ENCODE measurements at places on chromosomes 2 and 18.
A peak's percentile ranks its signal among the peaks of the same experiment; 100 is the strongest.

GRCh38 chr2:191638079-191638801 is 39.7 kb upstream of the NABP1 start:
- DNase-seq, result no peak

DNA sequence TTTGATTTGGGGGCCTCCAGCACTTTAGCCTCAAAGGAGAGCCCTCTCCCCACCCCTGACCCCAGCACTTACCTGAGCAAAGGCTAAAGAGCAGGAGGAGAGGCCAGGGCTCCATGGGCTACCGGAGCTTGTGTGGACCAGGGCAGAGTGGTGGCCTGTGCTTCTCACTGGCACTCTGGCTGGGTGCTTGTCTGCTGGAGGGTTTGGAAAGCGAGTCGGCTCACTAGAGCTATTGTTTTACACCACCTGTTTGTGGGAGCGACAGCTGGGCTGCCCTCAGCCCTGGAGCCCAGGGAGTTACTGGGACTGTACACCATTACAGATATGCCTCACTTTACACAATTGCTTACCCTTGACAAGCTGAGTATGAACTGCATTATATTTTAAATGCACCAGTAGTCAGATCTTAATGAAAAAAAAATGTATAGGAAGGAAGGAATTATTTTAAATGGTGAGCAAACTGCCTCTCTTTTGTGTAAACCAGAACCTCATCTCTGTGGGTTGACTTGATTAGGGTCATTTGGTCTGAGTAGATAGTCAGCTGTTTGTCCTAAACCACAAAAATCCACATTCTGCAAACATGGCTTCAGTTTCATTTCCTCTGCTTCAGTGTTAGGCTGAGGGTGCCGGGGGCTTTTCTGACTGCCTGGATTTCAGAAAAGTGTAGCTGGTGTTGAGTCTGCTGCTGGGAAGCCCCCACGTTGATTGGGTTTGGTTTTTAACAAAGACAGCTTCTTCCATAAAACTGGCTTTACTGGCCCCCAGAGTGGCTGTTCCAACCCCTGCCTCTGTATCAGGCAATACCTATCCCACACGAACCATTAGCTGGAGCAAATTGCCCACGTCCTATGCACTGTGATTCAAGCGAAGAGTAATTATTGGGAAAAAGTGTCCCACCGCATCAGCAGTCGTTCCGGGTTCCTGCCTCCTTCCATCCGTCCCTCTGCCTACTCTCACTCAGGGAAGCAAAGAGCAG is at the start of gene CHRNA1:
Gene CHRNA1 (minus strand): TSS at position 193 of the 976 bp plus-strand sequence. CDS start 78 bp downstream, at position 115.
- no peak for DNase-seq

DNA sequence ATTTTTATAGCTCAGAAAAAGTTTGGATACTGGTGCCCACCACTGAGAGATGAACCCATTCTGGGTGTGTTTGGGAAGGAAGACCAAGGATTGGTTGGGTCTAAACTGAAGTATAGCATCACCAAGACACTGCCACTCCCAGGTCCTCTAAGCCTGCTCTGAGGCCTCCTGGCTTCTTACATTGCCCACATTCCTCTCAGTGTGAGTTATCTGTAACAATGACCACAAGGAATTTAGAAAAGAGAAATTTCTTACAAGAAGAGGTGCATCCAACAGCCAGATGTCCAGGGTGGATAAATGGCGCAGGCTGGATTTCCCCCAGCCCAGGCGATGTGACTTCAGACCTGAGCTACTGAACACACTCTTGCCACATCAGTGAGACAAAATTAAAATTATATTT is 1.6 kb upstream of the GPR45 start:
- DNase-seq, result no peak

- DNase-seq, result no peak
Measured at GRCh38 chr2:233381638-233381995, 27.3 kb downstream of the DGKD start.

DNA sequence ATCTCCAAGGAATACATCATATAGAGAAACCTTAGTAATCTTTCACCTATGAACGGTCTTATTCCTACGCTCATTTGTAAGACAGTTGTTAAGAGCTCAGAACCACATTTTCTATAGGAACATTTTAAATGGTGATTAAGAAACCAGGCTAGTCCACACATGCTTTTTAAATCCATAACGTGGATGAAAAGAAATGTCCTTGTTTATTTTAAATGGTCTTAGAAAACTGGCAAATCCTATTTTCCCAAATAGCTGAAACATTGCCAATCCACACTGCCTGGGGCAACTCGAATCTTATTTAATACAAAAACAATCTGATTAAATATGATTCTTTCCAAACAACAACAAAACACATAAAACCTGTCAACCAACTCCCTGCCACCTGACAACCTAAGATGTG is 23.7 kb downstream of the METTL8 start:
- DNase-seq, result no peak

DNA sequence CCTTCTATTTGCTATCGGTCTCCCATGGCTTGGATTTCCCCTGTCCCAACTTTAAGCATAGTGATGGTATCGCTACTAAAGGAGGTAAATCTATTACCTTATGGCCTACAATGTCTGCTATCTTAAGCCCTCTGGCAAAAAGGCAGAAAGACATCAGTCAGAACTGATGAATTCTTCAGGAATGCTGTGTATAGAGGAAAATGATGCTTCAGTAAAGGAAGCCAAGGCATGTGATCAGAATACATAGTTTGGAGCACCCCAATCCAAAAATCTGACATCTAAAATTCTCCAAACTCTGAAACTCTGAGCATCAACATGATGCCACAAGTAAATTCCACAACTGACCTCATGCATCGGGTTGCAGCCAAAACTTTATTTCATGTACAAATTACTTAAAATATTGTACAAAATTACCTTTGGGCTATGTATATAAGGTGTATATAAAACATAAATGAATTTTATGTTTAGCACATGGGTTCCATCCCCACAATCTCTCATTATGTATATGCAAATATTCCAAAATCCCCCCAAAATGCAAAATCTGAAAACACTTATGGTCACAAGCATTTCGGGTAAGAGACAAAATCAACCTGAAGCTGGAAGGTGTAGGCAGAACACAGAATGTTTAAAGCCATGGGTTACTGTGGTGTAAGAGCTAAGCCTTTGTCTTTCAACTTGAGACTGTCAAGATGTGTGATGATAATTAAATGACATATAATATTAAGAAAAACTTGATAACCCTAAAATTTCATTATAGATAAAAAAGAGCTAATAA is 66.2 kb downstream of the CUL3 start:
- DNase-seq, result no peak

DNA sequence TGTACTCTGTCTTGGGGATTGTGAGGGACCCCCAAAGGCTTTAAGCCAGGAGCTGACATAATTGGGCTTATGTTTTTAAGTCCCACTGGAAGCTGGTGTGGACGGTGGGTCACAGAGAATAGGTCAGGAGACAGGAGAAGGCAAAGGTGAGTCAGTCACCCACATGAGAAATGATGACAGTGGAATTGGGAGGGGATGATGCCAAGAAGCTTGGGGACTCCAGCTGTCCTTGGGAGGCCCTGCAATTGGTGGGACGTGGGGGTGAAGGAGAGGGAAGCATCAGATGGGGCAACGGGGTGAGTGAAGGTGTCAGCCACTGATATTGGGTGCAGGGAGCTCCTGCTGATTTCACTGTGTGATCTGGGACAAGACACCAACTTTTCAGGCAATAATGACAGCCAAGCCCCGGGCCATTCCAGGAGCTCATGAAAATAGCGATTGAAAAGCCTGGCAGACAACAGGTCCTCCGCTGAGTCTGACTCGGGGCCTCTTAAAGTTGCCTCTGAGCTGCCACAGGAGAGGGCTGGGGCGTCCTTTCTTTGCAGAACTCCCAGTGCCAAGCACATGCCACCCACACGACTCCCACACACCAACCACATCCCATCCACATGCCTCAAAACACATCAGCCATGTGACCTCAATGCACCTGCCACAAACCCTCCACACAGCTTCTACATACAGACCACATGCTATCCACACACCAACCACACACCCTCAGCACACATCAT is 13.4 kb downstream of the TNS1 start:
- peak; percentile 28 for DNase-seq

DNA sequence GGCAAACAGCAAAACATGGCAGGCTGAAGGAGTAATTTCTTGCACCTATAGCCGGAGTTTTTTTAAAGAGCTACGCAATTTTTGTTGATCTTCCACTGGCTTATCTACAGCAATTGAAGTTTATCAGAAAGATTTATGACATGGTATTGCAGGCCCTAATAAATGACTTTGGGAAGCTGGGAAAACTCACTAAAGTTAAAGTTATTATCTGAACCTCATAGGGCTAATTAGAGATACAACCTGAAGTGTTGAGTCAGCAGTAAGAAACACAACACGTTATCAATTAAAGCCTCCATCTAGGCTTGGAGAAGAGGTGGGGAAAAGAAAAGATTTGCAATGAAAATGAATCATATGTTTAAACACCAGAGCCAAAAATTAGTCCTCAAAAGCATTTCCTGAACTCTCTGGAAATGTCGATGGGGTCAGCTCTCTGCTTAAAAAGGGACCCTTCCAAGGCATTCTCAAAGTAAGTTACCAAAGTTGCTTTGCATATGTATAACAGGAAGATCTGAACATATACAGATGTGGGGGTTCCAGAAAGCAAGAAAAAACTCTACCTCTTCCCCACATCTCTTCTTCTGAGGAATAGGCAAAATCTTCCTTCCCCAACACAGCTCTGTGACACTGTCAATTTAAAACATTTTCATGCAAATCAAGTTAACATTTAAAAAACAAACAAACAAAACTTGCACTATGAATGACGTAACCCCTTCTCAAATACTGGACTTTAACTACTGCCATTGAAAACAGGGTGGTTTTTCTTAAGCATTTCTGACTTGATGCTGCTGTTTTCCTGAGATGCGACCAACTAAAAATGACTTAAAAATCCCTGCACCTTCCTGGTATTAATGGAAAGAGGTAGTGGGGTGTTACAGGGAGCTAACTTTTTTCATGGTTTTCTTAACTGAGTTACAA is 915.6 kb downstream of the NRXN1 start:
- no peak for DNase-seq

- no peak for DNase-seq
Measured at GRCh38 chr2:119227346-119227745, 3.7 kb downstream of the STEAP3 start.

DNA sequence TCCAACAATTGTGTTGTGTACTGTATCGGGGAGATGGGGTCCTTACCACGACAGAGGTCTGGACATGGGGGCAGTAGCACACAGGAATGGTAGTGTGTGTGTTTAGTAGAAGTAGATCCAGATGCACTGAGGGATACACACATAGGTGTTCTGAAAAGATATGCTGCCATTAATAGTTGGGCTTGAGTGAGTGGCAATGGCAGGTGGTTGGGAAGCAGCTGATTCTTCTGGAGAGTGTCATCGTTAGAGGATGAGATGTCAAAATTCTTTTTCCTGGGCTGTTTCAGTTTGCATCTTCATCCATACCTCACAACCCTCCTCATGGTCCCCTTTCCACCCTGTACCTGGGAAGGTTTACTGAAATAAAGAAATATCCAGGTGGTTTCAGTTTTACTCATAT is 66.6 kb downstream of the UGGT1 start:
- no peak for DNase-seq

- DNase-seq, result no peak
Measured at GRCh38 chr2:189168856-189169499, 10.6 kb downstream of the COL5A2 start.

DNA sequence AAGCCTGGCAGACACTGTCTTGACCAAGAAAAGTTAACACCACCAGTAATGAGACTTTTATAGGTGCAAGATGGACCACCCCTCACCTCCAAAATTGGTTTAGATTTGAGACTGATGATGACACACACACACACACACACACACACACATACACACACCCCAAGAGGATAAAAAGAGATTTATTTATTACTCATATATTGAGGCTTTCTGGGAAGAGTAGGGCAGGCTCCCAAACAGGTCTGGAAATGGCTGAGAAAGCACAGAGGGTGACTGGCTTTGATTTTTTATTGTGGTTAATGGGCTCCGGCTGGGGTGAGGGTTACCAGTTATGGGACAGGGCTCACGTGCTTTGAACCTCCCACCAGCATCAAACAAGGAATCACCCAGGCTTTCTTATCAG is 54.2 kb upstream of the ADAM23 start:
- no peak for DNase-seq

DNA sequence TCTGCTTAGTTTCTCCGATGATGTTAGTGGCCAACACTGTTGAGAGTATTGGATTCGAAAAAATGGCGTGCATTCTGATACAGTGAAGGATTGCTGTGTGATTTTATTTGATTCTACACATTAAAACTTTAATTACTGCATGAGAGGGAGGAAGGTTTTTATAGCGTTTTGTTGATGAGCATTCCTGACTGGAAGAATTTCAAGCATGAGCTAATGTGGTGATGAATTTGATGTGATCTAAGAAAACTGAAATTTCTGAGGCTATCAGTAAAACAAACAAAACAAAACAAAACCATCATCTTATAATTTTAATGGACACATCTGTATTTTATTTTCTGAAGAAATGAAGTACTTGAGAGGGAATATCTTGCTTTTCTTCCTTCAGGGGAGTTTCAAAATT is 59.6 kb downstream of the ITGB6 start:
- DNase-seq, result no peak

- DNase-seq, result no peak
Measured at GRCh38 chr2:123157016-123157415, 868.1 kb upstream of the CNTNAP5 start.

- no peak for DNase-seq
Measured at GRCh38 chr18:78984941-78985784, 5.5 kb downstream of the SALL3 start.

DNA sequence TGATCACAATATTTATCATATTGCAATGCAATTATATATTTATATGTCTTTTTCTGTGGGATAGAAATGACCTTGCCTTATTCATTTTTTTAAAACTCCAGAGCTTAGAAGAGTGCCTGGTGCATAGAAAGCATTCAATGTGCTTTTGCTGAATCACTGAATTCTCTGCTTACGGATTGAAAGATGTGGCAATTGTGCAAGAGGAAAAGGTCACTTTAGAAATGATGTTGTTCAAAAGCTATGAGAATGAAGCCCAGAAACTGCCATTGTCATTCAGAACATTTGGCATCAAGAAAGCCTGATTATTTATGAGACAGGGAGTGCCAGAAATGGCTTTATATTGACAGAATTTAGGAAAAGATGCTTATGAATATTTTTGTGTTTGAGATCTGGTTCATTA is 678.6 kb upstream of the CDH2 start:
- no peak for DNase-seq

GRCh38 chr2:102601730-102602129 is 17.6 kb upstream of the SLC9A2 start:
- no peak for DNase-seq

DNA sequence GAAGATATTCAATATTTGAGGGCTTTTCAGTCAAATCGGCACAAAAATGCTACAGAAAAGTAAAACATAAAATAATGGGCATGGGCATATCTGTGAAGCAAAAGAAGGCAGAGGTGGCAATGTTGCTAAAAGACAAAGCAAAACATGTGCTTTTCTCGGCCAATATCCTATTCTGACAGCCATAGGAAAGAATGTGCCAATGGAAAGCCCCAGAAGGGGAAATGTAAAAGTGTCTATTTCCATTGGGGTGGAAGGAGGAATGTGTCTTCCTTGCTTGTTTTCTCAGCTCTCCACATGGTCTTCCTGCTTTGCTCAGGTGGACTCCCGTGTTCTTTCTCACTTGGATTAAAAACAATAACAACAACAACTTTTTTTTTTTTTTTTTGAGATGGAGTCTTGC is 13.7 kb upstream of the PER2 start:
- no peak for DNase-seq

- no peak for DNase-seq
Measured at GRCh38 chr18:22191923-22192322, 22.5 kb downstream of the GATA6 start.

- peak; percentile 8 for DNase-seq
Measured at GRCh38 chr2:71699428-71699827, 246.1 kb downstream of the DYSF start.

Measured in Right ventricle myocardium superior (tissue), 1 donor.